GDM1 (cell line): ENCODE measurements at places on chromosomes 7 and 10.

DNA sequence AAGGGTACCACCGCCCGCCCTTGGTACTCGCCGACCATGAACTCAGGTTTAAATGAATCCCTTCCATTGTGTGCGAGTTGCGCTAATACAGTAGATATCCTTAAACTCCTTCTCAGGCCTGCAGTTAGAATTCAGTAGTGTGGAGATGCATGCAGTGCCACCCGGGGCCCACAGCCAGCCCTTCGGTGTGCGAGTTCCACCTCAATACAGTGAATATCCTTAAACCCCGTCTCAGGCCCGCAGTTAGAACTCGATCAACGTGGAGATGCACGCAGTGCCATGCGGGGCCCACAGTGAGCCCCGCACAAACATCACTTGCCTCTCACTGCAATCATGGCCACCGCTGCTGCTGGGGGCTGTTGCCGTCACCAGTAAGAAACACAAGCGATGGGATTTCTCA is 261.9 kb downstream of the MAD1L1 start:
- DNase-seq = no peak

- no peak for DNase-seq
These were observed 125.6 kb upstream of the STEAP4 start for GRCh38 chr7:88432301-88432700.

DNA sequence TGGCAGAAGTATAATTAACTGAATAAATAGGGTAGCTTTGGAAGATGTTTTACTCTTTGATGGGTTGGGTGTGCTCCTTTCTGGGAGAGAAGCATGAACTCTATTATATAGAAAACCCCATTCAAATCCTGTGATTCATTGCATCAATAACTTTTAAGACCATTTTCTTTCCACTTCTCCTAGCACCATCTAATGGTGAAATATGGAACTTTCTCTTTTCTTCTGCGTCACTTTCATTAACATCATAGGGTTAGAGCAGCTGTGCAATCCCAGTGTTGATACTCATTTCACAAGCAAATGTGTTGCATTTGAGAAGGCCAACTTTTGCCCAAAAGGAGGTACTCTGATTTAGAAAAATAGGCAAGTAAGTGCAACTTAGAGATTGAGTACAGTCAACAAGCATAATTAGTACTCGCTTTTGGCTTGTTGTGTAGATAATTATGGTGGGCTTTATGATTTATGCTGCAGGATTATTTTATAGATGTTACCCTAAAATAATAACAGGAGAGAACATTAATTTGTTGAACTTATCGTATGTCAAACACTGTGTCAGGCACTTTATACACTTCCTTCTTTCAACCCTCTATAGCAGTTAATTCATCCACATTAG is 92.9 kb downstream of the CPED1 start:
- peak; percentile 33 for DNase-seq

- no peak for DNase-seq
These were observed 114.5 kb downstream of the MBL2 start for GRCh38 chr10:52658112-52658511.

- DNase-seq = no peak
These were observed 65.7 kb upstream of the STRIP2 start for GRCh38 chr7:129368389-129368986.

DNA sequence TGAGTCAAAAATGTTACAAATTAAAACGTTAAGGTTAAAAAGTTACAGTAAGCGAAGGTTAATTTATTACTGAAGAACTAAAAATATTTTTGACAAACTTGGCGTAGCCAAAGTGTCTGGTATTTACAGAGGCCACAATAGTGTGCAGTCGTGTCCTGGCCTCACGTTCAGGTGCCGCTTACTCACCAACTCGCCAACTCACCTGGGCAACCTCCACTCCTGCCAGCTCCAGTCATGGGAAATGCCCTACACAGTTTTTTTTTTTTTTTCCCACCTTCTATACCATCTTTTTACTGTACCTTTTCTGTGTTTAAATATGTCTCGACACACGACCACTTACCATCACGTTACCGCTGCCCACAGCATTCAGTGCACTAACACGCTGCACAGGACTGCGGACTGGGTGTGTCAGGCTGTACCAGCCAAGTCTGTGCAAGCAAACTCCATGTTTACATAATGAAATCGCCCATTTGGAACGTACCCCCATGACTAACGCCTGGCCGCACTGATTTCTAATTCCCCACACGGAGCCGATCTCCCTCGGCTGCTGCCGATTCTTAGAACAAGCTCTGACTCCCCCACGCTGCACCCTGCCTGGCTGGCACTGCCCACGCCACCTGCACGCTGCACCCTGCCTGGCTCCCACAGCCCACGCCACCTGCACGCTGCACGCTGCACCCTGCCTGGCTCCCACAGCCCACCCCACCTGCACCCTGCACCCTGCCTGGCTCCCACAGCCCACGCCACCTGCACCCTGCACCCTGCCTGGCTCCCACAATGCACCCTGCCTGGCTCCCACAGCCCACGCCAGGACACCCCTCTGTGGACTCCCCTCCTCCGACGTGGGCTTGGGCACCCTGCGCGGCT is 203.1 kb downstream of the ZMYND11 start:
- no peak for DNase-seq

- DNase-seq = no peak
These were observed 9.2 kb upstream of the FGFR2 start for GRCh38 chr10:121607310-121608055.

- no peak for DNase-seq
These were observed 68.0 kb upstream of the TNS3 start for GRCh38 chr7:47649919-47650318.

DNA sequence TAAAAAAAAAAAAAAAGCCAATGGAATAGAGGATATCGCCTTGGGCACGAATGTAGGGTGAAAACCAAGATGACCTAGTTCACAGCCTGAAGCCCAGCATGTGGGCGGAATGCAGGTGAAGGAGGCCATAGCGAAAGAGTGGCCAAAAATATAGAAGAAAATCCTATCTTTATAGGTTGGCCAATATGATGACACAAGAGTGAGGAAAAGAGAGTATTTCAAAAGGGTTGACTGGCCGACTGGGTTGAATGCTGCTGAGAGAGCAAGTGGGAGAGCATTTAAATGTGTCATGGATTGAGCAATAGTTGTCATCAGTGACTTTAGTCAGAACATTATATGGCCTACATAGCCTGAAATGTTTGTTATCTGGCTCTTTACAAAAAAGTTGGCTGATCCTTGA is 17.2 kb upstream of the GLI3 start:
- DNase-seq = no peak

DNA sequence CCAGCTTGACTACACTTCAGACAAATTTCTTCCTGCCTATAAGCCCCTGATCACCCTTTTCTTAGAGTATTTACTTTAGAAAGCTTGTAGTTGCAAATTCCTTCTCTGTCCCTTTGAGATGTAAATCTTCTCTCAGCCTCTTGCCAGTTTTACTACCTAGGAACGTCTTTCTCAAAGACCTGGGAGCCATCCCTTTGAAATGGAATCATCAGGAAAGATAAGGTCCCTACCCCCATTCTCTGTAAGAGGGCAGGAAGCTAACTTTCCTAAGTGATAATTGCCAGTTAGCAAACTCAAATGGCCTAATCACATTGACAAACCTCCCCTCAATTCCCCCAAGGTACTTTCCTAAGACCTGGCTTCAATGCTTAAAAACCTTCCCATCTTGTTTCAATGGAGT is 304.5 kb downstream of the MDFIC start:
- no peak for DNase-seq

GRCh38 chr10:28975891-28976531 is 298.7 kb downstream of the BAMBI start:
- no peak for DNase-seq

DNA sequence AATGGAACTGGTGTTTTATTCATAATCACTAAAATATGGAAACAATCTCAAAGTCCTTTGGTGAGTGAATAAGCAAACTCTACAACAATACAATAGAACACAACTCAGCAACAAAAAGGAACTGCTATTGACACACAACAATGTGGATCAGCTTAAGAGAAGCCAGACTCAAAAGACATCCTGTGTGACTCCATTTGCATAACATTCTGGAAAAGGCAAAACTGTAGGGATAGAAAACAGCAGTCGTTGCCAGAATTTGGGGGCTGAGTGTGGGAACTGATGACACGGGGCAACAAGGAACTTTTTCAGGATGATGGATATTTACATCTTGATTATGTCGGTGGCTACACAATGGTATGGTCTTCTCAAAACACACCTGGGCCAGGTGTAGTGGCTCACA is 32.4 kb upstream of the SVIL start:
- DNase-seq = no peak

DNA sequence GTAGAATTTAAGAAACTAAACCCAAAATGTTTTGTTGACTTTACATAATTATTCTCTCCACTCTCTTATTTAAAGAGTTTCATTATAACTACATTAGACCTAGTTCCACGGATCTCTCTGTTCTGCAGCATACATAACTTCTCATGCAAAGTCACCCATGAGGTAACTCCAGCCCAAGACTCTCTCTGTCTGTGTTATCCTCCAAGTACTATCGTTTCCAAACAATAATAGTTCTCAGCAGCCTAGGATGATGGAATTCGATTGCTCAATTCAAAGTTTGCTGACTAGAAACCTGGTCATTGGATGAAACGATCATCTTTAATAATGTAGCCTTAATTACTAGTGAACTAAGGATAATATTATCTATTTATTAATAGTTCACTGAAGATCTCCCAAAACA is 203.1 kb upstream of the PTN start:
- DNase-seq = no peak

GRCh38 chr7:90752051-90752450 is 155.9 kb downstream of the CDK14 start:
- DNase-seq = no peak

GRCh38 chr10:646118-646524 is 43.3 kb downstream of the DIP2C start:
- no peak for DNase-seq

- no peak for DNase-seq
These were observed 21.2 kb downstream of the DMTF1 start for GRCh38 chr7:87173471-87173870.

DNA sequence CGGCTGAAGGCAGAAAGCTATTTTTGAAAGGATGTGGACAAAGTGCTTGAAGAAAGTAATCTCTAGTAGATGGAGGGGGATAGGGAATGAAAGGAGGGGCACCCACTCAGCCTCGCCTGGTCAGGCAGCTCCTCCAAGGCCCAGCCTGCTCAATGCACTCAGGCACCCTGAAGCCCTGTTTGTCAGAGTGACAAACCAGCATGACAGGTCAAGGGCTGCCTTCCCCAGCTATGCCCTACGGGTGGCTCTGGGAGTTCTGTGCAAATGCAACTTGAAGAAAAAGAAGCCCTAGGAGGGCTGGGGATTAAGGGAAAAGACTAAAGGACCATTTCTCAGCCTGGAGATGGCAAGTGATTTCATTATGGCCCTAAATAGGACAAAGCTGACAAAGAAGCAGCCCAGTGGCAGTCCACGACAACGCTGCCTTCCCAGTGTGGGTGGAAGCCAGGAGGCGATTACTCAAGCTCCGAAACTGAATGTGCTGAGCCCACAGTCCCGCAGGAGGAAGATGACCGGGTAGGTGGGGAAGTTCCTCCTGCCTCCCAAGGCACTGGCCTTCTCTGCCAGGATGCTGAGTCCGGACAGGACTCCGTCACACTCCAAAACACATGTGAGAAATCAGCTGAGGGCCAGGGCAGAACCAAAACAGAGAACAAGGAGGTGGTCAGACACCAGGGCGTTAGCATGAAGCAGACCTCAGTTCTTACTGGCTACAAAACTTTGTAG is 16.3 kb downstream of the LIPA start:
- no peak for DNase-seq

DNA sequence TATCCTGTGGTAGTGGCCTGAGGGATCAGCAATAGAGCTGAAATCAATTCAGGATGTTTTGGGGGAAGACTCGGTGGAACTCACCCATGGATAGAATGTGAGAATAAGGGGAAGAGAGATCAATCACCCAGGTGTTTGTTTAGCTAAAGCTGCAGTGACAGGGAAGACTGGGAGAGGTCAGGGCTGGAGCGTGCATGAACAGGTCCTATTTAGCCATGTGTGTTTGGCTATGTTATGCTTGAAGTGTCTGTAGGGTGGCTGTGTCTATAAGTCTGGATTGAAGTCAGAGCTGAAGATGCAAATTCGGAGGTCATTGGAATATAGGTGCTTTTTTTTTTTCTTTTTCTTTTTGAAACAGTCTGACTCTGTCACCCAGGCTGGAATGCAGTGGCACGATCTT is 4.6 kb downstream of the ATP6V1F start:
- no peak for DNase-seq

DNA sequence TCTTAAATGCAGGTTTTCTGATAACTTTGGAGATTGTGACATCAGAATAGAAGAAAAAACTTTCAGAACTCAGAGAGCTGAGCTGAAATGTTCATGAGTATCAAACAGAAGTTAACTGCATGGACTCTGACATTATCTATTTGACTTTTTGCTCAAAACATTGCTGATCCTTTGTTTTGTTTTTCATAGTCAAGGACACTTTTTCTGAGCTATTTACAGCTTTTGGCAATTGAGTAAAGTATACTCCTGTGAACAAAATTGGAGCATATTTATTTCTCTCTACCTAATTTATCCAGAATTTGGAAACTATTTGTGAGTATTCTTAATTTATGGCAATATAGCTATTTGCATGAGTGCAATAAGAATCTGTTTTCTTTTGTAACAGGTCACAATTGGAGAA is 11.1 kb downstream of the KCP start:
- no peak for DNase-seq

- DNase-seq = no peak
These were observed 661.7 kb upstream of the AUTS2 start for GRCh38 chr7:68936471-68937035.

- DNase-seq = no peak
These were observed 237.8 kb upstream of the SP8 start for GRCh38 chr7:21024485-21024867.

GRCh38 chr10:118672766-118673715 is 77.6 kb upstream of the PRLHR start:
- DNase-seq = no peak

DNA sequence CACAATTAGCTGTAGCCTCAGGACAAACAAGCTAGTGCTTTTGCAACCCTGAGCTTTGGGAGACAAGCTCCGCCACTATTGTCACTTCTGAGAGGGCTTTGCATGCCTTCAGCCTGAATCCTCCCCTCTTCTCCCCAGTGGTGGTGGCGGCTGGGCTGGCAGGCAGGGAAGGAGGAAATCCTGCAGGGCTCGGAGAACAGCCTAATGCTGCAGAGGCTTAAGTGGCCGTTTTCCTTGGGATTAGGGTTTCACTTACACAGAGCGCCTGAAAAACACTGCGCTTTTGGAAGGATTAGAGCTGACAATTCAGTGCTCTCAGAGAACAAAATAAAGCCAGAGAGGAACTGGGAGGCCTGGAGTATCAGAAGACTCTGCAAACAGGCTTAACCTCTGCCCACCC is 71.3 kb downstream of the PAX2 start:
- no peak for DNase-seq

GRCh38 chr10:121975295-121976086 is 474 bp upstream of the NSMCE4A start:
- DNase-seq = no peak

DNA sequence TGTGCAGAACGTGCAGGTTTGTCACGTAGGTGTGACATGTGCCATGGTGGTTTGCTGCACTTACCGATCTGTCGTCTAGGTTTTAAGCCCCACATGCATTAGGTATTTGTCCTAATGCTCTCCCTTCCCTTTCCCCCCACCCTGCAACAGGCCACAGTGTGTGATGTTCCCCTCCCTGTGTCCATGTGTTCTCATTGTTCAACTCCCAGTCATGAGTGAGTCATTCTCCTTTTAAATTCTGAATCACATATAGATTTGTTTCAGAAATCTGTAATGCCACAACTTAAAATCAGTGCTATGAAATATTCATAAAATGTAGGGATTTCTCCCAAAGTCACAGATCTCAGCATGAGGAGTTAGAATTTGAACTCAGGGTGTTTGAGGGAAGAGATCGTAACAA is 552.5 kb upstream of the MBL2 start:
- no peak for DNase-seq

- DNase-seq = no peak
These were observed 25.1 kb downstream of the CRHR2 start for GRCh38 chr7:30657131-30657530.
